ENCODE measurements at places on chromosomes 13 and 19. TPM values are rescaled to one million over a fixed set of nuclear protein-coding genes. Genes with fewer than 3 reads are reported as not detected.

ZNF492 gene
- total RNA-seq: not detected

IGFL1 gene
- not detected for total RNA-seq

GRCh38 chr19:1229056-1229923, 8.5 kb downstream of the CBARP start:
- H3K4me1 ChIP-seq: peaks cover 19% of the 10 kb centered on the region
- no peaks in the 10 kb centered on the region for H3K27me3 ChIP-seq
- no peak for DNase-seq
- H3K4me3 ChIP-seq: no peak overlapping the region
- H3K27ac ChIP-seq: no peak overlapping the region
- H3K36me3 ChIP-seq: no peaks in the 10 kb centered on the region

GRCh38 chr13:22196777-22197176, 525.9 kb downstream of the FGF9 start:
- no peaks in the 10 kb centered on the region for H3K27me3 ChIP-seq
- no peaks in the 10 kb centered on the region for H3K36me3 ChIP-seq
- peaks cover 4% of the 10 kb centered on the region for H3K4me1 ChIP-seq
- H3K27ac ChIP-seq: no peak overlapping the region
- DNase-seq: no peak
- no peak overlapping the region for H3K4me3 ChIP-seq

DNA sequence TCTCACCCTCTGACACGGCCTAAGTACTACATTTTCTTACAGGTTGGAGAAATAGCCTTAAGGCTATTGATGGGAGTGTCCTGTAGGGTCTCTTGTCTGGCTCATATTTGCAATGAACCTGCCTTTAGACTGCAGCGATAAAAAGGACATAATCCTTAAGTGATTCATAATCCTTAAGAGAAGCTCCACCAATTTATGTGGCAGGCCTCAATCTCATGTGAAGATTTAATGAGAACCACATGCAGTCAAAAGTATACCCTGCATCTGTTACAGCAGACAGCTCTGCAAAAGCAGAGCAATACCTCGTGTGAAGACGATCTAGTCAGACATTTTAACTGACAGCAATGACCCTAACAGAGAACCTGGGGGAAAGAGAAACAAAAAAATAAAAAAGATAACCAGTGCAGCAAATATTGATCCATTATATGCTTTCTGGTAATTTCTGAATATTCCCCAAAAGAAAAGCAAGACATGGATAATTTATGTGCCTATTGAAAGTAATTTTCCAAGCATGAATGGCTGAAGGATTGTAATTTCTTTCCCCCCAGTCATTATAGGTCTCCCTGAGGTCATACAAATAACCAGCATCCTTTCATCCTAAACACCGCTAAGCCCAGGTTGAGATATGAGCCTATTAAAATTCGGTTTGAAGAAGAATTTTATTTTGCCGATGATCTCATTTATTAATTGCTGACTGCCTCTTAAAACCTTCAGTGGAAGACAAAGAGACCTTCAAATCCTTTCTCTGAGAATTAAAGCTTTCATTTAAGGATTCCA, 321.8 kb upstream of the NBEA start:
- H3K4me3 ChIP-seq: no peak overlapping the region
- no peak overlapping the region for H3K27ac ChIP-seq
- DNase-seq: no peak
- no peaks in the 10 kb centered on the region for H3K4me1 ChIP-seq
- no peaks in the 10 kb centered on the region for H3K36me3 ChIP-seq

DNA sequence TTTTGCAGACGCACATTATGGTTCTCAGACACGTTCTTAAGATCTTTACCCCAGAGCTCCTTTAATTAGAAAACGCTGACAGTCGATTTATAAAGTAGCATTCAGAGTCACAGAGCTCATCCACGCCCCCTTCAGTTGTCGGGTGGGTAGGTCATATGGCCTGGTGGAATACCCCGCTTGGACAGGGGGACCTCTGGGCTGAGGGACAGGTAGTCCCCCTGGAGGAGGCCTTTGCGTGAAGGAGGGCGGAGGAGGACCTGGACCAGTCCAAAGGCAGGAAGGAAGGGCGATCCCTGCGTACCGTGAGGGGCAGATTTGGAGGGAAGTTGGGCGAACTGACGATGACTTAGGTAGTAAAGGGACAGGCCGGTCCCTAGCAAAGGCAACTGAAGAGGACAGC, 20.5 kb downstream of the VASP start:
- peaks cover 7% of the 10 kb centered on the region for H3K27me3 ChIP-seq
- peaks cover 21% of the 10 kb centered on the region for H3K4me1 ChIP-seq
- no peaks in the 10 kb centered on the region for H3K36me3 ChIP-seq
